PC-3 (cell line): ENCODE measurements at places on chromosomes 3 and 15. TPM values are rescaled to one million over a fixed set of nuclear protein-coding genes. Genes with fewer than 3 reads are reported as not detected.

PP2D1 gene
- total RNA-seq: not detected in 2 replicates

ENTPD3 gene
- 6.0 and 7.1 TPM in 2 replicates for total RNA-seq

- no peak for DNase-seq
Observed at GRCh38 chr3:72797773-72798543, 50.3 kb downstream of the SHQ1 start.

DNA sequence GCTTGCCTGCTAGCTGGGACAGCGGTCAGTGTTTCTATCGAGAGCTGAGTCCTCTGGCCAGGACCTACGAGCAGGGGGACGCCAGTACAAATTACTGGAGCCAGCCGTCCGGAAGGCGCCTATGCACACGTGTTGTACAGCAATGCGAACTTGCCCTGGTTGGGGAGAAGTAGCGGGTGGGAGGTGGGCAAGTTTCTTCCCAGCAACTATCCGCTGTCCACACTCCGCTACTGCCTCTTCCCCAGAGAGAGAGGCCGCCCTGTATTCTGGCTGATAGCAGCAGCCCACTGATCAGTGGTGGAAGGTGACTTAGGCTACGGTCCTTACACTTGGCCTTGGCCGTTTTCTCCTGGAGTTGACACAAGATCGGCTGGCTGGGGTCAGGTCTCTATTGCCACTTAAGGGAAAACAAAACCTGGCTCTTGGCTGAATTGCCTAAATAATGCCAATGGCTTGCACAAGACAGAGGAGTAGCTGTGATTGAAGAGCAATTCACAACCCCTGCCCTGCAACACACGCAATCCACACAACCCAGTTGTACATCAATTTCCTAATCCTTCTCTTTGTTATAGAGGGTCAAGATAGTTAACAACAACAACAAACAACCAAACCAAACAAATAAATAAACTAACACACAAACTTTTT is 12.8 kb upstream of the SHC4 start:
- DNase-seq: no peak

DNA sequence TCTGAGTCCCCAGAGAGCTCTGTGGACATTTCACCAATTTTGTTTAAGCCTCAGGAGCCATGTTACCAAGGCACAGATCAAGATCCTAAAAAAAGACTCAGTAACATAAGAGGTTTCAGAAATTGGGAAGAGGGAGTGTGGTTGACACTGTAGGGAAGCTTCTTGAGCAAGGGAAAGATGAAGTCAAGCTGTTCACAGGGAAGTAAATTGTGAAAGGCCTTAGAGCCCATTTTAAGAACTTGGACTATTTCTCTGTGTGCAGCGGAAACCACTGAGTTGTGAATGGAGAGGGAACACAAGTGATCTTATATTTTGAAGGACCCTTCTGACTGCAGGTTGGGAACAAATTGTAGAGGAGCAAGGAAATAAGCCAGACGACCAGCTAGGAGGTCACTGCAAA is 18.7 kb downstream of the BCL2A1 start:
- DNase-seq: no peak

DNA sequence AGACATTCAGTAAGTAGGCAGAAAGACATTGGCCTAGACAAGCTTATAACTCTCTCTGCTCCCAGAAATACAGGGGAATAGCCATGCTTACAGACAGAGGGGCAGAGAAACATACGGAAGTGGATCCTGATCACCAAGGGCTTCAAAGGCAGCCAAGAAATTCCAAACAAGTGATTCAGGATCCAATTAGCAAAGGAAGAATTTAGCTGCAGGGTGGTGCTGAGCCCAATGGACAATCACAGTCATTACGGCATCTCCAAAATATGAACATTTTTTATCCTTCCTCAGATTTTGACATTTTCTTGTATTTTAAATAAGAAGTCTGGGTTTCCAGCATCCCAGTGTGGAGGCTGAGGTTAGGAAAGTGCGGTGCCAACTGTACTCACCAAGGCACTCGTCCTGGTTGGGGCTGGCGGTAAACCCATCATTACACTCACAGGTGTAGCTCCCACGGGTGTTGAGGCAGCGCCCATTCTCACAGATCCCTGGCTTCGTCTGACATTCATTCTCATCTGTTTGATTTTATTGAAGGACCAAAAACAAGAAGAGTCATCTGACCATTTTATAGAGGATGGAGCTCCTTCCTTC is 96.8 kb downstream of the DUT start:
- no peak for DNase-seq

DNA sequence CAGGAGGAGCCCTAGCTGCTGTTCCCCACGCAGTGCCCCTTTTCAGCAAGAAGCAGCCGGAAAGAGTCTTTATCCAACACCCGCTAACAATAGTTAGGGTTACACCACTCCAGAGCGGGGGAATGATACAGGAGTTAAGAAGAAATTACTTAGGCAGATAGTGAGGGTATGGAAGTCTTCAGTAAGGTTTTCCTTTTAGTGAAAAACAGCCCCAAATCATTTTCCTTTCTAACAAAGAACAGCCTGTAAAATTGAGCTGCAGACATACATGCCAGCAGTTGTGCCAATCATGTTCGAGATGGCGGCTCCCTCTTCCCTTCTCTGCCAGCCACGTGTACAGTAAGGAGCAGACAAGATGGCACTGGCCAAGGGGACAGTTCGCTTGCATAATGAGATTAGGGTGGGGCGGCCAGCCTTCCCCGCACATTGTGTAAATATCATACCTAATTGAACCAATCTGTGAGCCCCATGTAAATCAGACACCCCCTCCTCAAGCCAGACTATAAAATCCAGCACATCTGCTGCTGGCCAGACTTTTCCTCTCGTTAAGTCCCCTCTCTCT is 18.5 kb upstream of the SENP5 start:
- no peak for DNase-seq

SPESP1 gene
- total RNA-seq: not detected in 2 replicates

ZNF774 gene
- total RNA-seq: 1.1 and 1.9 TPM in 2 replicates

GRCh38 chr15:66873856-66874255 is 171.8 kb downstream of the SMAD6 start:
- DNase-seq: no peak

DNA sequence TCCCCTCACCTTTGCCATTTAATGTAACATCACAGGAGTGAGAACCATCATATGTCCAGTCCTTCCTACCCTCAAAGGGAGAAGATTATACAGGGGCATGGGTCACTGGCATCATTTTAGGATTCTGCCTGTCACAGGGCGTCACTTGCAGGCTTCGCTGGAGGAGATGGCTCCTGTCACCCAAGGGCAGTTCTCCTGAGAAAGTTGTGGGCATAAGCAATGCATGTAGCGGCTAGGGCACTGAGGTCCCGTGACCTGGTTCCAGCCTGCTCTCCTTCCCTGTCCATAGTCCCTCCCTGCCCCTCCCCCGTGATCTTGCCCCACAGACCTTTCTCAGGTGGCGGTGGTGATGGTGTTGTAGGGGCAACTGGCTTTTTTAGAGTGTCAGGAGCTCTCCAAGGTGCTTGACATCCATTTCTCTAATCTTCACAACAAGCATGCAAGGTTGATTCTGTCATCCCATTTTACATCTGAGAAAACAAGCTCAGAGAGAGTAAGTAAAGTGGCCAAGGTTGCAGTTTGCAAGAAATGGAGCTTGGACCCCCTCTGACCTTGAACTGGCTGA is 241.5 kb upstream of the CTDSPL start:
- peak; percentile 6 for DNase-seq

DNA sequence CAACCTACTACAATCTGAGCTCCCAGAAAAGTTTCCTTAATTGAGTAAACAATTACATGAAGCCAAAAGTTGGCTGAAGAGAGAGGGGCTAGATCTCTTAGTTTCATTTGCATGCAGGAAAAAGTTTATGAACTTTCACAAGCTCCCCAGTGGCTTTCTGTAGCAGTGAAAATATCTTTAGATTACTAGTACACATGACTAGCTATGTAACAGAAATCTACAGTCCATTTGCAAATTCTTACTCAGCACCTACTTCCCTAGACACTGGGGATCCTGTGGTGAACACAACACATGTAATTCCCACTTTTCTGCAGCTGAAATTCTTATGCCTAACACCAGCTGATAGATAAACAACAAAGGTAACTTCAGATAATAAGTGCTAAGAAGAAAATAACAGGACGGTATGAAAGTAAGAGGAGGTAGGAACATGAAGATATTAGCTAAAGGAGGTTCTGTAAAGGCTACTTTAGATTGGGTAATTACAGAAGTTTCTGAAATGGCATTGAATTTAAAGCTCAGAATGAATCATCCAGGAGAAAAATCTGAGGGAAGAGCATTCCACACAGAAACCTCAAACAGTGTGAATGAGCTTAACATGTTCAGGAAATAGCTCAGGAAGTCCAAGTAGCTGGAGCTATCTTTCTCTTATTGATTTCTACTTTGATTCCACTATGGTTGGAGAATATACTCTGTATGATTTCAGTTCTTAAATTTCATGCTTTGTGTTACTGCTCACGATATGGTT is 204.8 kb downstream of the MAGI1 start:
- DNase-seq: peak; percentile 33

DNA sequence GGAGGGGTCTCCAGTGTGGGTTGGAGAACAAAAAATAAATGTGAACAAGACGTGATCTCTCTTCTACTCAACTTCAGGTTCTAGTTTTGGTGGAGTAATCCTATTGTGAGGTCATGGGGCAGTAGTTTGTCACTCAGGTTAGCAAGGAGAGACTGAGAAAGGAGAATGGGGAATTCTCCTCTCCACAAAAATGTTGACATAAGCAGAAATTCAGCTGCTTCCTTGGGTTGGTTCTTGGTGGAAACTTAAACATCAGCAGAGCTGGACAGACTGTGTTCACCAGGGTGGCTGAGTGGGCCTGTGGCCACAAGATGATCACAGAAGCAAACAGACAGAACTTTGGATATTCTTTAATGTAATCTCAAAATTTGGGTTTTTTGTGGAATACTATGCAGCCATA is 78.7 kb downstream of the EPHB1 start:
- no peak for DNase-seq

GRCh38 chr3:77707281-77707680 is 667.4 kb downstream of the ROBO2 start:
- peak; percentile 56 for DNase-seq

- DNase-seq: no peak
Observed at GRCh38 chr15:61318301-61318700, 89.2 kb upstream of the RORA start.

NR2E3 gene
- total RNA-seq: 0.35 and 0.77 TPM in 2 replicates

DNA sequence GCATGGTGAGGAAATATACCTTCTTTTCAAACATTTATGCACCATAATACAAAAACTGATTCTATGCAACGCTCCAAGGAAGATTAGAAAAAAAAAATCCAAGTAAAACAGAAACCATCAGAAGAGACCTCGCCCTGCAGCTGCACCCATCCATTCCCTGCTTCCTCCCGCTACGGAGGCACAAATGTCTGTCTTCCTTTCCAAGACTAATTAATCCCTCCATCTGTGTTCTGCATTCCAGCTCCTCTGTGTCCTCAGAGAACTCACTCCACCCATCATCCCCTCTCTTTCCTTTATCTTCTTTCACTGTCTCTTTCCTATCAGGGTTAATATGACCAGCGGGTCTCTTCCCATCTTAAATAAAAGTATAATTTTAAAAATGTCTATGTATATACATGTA is 196.1 kb downstream of the ADAMTSL3 start:
- DNase-seq: no peak
